ENCODE measurements at places on chromosomes 1 and 21.

- DNase-seq: no peak
Observed at GRCh38 chr1:21610027-21610426, 59.1 kb downstream of the RAP1GAP start.

GRCh38 chr1:27864264-27864895 lies 8.0 kb upstream of the THEMIS2 start:
- DNase-seq: no peak

DNA sequence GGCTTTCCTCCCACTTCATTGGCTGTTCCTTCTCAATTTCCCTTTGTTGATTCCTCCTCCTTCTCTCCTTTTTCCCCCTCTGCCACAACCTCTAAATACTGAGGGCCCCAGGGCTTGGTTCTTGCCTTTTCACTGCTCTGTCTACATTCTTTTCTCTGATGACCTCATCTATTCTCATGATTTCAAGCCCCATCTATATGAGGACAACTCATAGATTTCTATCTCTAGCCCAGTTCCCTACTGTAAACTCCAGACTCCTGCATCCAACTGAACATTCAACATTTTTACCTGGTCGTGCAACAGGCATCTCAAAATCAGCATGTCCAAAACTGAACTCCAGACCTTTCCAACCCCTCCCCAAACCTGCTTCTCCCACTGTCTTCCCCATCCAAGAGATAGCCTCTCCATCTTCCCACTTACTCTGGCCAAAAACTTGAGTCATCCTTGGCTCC lies 11.5 kb upstream of the SLC9A1 start:
- no peak for DNase-seq

DNA sequence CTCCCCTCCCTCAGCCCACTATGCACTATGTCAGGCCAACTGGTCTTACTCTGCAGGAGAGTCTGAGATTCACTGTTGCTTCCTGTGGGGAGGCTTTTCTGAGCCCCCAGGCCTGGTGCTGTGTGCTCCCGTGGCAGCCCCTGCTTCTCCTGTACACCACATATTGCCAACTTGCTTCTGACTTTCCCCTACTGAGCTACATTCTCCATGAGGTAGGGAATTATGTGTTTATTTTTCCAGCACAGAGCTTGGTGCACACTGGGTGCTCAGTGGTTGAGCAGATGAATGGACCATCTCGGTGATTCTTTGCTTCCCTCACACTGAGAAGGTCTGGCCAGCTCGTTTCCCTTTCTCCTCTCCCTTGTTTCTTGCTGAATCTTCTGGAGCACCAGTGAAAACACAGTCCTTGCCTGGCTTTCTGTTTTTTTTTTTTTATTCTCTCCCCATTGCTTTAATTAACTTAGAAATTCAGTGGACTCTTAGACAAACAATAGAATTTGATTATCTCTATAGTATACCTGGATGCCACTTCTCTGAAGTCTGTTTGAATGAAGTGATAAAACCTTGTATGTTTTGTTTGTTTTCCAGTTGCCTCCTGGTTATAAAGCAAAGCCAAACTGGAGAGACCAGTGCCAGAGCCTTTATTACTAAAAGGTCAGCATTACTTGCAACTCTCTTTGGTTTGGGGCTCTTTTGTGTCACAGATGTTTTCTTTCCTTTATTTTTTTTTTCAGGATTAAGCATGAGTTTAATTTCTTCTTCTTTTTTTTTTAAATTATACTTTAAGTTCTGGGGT lies 50.3 kb upstream of the CNIH3 start:
- DNase-seq: no peak

All from AG04449 (cell line).